GM23338 (cell line): ENCODE measurements at places on chromosomes 3 and 15. TPM values are rescaled to one million over a fixed set of nuclear protein-coding genes. Genes with fewer than 3 reads are reported as not detected.
A peak's percentile ranks its signal among the peaks of the same experiment; 100 is the strongest.

The TEX55 gene
- 0.17 and 0.27 TPM in 2 replicates for total RNA-seq

The SCG5 gene
- total RNA-seq, result 48.1 and 49.2 TPM in 2 replicates

The TMEM108 gene
- 7.4 and 7.9 TPM in 2 replicates for total RNA-seq

The LYZL4 gene
- not detected in 2 replicates for total RNA-seq

- no peak overlapping the region for H3K4me3 ChIP-seq
- peaks cover 3% of the 10 kb centered on the region; the same call in 1 of the 2 replicates for H3K4me1 ChIP-seq
- H3K36me3 ChIP-seq, result no peaks in the 10 kb centered on the region
Observed at GRCh38 chr3:60142009-60142408, 1092.2 kb upstream of the CFAP20DC start.

- H3K4me3 ChIP-seq, result no peak overlapping the region
- peak; percentile 71 for DNase-seq
- no peaks in the 10 kb centered on the region for H3K27me3 ChIP-seq
Observed at GRCh38 chr3:167882057-167882667, 146.6 kb downstream of the SERPINI1 start.

GRCh38 chr15:44216958-44217357 lies 21.9 kb upstream of the FRMD5 start:
- no peaks in the 10 kb centered on the region for H3K27me3 ChIP-seq
- DNase-seq, result no peak
- peaks cover 21% of the 10 kb centered on the region; the same call in 1 of the 2 replicates for H3K4me1 ChIP-seq
- H3K27ac ChIP-seq, result no peak overlapping the region
- H3K36me3 ChIP-seq, result no peaks in the 10 kb centered on the region
- H3K4me3 ChIP-seq, result no peak overlapping the region

GRCh38 chr3:4425707-4426106 lies 41.4 kb downstream of the SUMF1 start:
- no peak for DNase-seq
- no peaks in the 10 kb centered on the region for H3K27me3 ChIP-seq
- H3K36me3 ChIP-seq, result no peaks in the 10 kb centered on the region
- no peak overlapping the region for H3K27ac ChIP-seq

GRCh38 chr15:59399465-59400102 lies 26.9 kb upstream of the MYO1E start:
- H3K36me3 ChIP-seq, result no peaks in the 10 kb centered on the region
- H3K4me1 ChIP-seq, result peaks cover 43% of the 10 kb centered on the region
- H3K27ac ChIP-seq, result no peak overlapping the region
- H3K4me3 ChIP-seq, result no peak overlapping the region

DNA sequence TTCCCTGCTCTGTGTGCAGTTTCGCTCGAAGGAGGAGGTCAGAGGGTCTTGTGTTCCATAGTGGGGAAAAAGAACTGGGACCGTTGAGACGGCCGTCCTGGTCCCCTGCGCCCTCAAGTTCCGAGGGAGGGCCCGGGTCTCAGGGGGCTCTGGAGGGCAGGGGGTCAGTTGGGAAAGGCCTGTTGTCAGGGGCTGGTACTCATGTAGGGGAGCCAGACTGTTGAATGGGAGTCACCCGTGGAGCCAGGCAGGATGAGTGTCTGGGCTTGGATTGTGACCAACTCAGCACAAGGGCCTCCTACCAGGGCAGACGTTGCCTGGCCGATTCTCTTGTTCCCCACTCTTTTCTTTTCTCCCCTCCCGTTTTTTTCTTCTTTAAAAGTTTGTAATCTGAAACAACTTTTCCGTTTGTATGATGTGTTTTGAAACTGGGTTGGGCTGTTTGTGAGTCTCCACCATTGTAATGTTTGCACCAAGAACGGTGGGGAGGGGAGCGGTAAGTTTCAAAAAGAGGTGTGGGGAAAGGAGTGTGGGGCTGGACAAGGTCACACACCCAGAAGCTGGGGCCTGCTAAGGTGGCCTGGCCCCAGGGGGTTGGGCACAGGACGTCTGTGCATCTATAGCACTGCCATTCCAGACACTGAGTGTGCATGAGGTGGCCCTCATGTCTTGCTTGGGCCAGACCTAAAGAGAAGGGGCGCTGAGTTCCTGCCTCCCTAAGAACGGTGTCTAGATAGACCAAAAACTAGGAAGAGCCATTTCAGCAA lies 1.1 kb downstream of the CMTM7 start:
- H3K4me3 ChIP-seq, result peak overlapping the region; percentile 88
- peaks cover 15% of the 10 kb centered on the region for H3K27me3 ChIP-seq
- peaks cover 4% of the 10 kb centered on the region; the same call in 1 of the 2 replicates for H3K4me1 ChIP-seq
- H3K36me3 ChIP-seq, result no peaks in the 10 kb centered on the region

GRCh38 chr15:46879032-46879770 lies 838.1 kb upstream of the SEMA6D start:
- no peak overlapping the region for H3K27ac ChIP-seq
- H3K4me3 ChIP-seq, result no peak overlapping the region
- no peaks in the 10 kb centered on the region for H3K27me3 ChIP-seq
- DNase-seq, result no peak

DNA sequence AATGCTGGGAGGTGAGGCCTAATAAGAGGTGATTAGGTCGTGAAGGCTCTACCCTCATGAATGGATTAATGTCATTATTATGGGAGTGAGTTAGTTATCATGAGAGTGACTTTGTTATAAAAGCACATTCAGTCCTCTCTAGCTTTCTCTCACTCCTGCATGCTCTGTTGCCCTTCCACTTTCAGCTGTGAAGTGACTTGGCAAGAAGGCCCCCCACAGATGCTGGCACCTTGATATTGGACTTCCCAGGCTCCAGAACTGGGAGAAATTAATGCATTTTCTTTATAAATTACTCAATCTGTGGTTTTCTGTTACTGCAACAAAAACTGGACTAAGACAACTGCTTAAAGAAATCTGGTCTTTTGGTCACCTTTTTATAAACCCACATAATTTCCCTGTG lies 144.3 kb downstream of the FBN1 start:
- no peak overlapping the region for H3K4me3 ChIP-seq
- H3K36me3 ChIP-seq, result no peaks in the 10 kb centered on the region
- DNase-seq, result no peak
- H3K27me3 ChIP-seq, result no peaks in the 10 kb centered on the region
- no peak overlapping the region for H3K27ac ChIP-seq
- no peaks in the 10 kb centered on the region for H3K4me1 ChIP-seq

- H3K4me3 ChIP-seq, result no peak overlapping the region
- H3K36me3 ChIP-seq, result peaks cover 9% of the 10 kb centered on the region
- no peak overlapping the region for H3K27ac ChIP-seq
- H3K27me3 ChIP-seq, result no peaks in the 10 kb centered on the region
Observed at GRCh38 chr3:38122712-38123290, 14.1 kb downstream of the ACAA1 start.

- H3K27me3 ChIP-seq, result peaks cover 22% of the 10 kb centered on the region
- peaks cover 11% of the 10 kb centered on the region for H3K4me1 ChIP-seq
- H3K36me3 ChIP-seq, result no peaks in the 10 kb centered on the region
- DNase-seq, result no peak
- no peak overlapping the region for H3K4me3 ChIP-seq
Observed at GRCh38 chr3:126676919-126677705, 22.2 kb upstream of the TXNRD3 start.

- no peaks in the 10 kb centered on the region for H3K27me3 ChIP-seq
- H3K27ac ChIP-seq, result 0 out of 2 replicates have a peak overlapping the region, but pooled peaks have one; percentile 2
- H3K36me3 ChIP-seq, result no peaks in the 10 kb centered on the region
- DNase-seq, result peak; percentile 75
- no peaks in the 10 kb centered on the region; the same call in 1 of the 2 replicates for H3K4me1 ChIP-seq
- no peak overlapping the region for H3K4me3 ChIP-seq
Observed at GRCh38 chr3:196138482-196139254, 56.8 kb upstream of the TFRC start.

- peak within 1 kb of the TSS; percentile 91 for H3K27ac ChIP-seq
- H3K4me3 ChIP-seq, result peak within 1 kb of the TSS; percentile 68
Observed at GRCh38 chr15:51681303-51681963, at the start of gene SCG3. Gene SCG3, plus strand, starts transcription at chr15:51681503. Its CDS starts 253 bp downstream, at chr15:51681756.

DNA sequence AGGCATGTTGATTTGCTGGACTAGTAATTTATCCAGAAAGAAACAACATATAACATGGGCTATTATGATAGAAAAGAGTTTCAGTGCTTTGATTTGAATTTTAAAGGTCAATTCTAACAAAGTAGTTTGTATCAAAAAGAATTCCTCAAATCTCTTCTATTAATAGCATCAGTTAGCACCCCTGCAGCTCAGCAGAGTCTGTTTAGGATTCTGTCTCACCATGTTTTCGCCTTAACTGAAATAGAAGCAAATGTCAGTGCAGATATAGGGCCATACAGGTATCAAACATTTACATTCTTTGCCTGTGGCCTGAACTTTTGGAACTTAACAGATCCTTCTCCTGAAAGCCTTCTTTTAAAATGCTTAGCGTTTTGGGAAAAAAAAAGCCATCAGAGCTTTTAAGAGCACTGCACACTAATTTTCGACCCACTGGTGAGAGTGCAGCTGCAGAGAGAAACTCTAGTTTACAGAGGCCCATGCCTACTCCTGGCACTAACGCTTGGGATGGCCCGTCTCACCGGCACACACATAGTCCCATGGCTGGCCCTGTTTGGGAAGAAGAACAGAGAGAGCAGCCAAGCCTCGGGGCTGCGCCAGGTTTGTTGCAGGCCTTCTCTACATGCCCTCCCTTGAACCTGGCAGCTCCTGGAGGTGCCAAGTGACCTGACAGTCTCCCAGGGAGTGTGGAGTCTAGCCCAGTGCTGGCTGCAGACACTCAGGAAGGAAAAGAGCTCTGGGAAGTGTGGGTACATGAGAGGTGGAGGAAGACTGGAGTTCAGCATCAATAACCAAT lies 9.9 kb upstream of the PAQR9 start:
- H3K27me3 ChIP-seq, result no peaks in the 10 kb centered on the region
- DNase-seq, result no peak
- H3K36me3 ChIP-seq, result no peaks in the 10 kb centered on the region

GRCh38 chr15:48560321-48561051 lies 85.0 kb downstream of the FBN1 start:
- H3K4me3 ChIP-seq, result no peak overlapping the region
- H3K27ac ChIP-seq, result no peak overlapping the region
- no peaks in the 10 kb centered on the region for H3K4me1 ChIP-seq
- no peak for DNase-seq

DNA sequence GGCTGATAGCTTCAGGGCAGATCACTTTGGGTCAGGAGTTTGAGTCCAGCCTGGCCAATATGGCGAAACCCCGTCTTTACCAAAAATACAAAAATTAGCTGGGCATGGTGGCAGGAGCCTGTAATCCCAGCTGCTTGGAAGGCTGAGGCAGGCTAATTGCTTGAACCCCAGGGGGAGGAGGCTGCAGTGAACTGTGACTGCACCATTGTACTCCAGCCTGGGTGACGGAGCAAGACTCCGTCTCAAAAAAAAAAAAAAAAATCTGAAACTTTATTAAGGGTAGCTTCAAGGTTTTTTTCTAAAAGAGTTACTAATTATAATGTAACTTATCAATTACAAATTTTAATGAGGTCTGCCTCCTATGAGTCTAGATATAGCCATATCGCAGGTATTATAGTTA lies 5.1 kb downstream of the NECTIN3 start:
- no peak for DNase-seq
- peaks cover 50% of the 10 kb centered on the region for H3K4me1 ChIP-seq
- H3K27me3 ChIP-seq, result no peaks in the 10 kb centered on the region
- no peaks in the 10 kb centered on the region for H3K36me3 ChIP-seq

GRCh38 chr3:73258057-73258456 lies 196.6 kb downstream of the EBLN2 start:
- DNase-seq, result peak; percentile 10
- H3K36me3 ChIP-seq, result no peaks in the 10 kb centered on the region
- no peak overlapping the region for H3K4me3 ChIP-seq
- H3K27me3 ChIP-seq, result no peaks in the 10 kb centered on the region
- H3K4me1 ChIP-seq, result peaks cover 5% of the 10 kb centered on the region

DNA sequence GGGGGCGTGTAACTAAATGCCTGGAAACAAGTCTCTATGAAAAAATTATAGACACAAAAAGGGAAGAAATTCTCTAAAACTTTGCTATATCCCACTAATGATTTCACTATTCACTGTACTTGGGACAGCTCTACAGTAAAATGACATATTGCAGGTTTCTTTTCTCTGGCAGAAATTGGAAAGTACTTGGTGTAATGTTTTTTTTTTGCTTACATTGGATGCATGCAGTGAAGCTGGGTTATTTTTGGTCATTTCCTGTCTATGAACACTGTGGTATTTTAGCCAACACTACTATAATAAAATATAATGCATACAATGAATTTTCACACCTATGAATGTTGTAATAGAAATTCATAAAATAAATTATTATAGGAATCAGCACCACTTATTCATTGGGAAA lies 109.7 kb downstream of the LRRC49 start:
- DNase-seq, result no peak
- no peak overlapping the region for H3K27ac ChIP-seq
- no peaks in the 10 kb centered on the region for H3K36me3 ChIP-seq
- no peaks in the 10 kb centered on the region for H3K4me1 ChIP-seq
- no peak overlapping the region for H3K4me3 ChIP-seq

DNA sequence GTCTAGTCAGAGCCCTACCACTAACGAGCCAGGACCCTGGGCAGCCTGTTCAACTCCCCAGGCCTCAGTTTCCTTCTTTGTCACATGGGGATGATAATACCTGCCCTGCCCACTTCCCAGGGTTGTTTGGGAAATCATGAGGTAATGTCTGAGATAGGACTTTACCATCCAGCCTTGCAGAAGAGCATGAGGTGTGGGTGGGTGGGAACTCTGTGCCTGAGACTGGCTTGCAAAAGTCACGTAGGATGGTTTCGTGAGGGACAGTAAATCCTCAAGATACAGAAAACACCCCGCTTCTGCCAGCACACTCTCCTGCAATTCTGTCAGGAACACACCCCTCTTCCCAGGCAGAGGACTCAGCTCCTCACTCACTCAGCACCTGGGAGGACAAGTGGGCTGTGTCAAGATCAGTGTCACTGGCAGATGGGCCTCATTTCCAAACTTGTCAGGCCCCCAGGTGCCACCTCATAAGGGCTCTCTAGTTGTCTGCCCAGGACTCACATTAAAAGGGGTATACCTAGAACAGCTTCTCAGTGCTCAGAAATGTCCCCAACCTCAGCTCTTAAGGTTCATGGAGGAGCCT lies 58.4 kb downstream of the DAPK2 start:
- no peak for DNase-seq
- H3K4me3 ChIP-seq, result no peak overlapping the region
- no peaks in the 10 kb centered on the region for H3K27me3 ChIP-seq
- H3K36me3 ChIP-seq, result no peaks in the 10 kb centered on the region
- H3K4me1 ChIP-seq, result no peaks in the 10 kb centered on the region
